Posterior vena cava (tissue), 2 donors: ENCODE measurements at places on chromosomes 12 and 14.
A peak's percentile ranks its signal among the peaks of the same experiment; 100 is the strongest.

GRCh38 chr12:76024942-76025600, 6.5 kb downstream of the PHLDA1 start:
- no peak for DNase-seq

DNA sequence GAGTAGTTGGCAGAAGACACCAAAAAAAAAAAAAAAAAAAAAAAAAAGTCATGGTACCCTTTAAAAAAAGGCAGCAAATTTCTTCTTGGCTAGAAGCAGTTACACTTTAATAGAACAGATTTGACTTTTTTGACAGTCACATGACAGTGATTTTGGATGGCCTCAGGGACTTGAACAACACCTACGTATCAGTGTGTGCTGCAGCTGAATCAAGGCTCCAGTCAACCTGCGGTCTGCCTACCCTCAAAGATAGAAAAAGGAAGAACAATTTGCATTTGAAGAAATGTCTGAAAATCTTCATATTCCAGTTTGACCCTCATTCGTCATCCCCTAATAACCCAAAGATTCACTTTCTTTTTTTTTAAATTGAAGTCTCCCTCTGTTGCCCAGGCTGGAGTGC, 53.9 kb downstream of the MDM2 start:
- no peak for DNase-seq

- peak; percentile 65 for DNase-seq
Measured at GRCh38 chr12:132364348-132364902, 35.0 kb upstream of the GALNT9 start.

- no peak for DNase-seq
Measured at GRCh38 chr14:79656496-79656895, 554.8 kb downstream of the DIO2 start.

DNA sequence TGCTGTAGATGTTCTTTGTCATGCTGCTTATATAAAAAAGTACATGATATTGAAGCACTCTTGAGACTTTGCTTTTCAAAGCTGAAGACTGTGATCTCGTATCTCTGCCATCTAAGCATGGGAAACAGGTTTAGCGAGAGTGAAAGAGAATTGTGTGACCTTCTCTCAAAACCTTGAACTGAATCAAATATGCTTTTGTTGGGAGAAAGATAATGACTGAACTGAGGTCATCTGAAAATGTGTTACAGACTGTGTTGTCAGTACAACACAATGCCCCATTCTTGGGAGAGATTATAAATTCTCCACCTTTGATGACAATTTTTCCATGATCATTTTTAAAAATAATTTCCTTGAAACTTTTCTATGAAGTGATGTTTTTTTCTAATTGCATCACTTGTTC, 272.1 kb upstream of the SEL1L start:
- DNase-seq: no peak

DNA sequence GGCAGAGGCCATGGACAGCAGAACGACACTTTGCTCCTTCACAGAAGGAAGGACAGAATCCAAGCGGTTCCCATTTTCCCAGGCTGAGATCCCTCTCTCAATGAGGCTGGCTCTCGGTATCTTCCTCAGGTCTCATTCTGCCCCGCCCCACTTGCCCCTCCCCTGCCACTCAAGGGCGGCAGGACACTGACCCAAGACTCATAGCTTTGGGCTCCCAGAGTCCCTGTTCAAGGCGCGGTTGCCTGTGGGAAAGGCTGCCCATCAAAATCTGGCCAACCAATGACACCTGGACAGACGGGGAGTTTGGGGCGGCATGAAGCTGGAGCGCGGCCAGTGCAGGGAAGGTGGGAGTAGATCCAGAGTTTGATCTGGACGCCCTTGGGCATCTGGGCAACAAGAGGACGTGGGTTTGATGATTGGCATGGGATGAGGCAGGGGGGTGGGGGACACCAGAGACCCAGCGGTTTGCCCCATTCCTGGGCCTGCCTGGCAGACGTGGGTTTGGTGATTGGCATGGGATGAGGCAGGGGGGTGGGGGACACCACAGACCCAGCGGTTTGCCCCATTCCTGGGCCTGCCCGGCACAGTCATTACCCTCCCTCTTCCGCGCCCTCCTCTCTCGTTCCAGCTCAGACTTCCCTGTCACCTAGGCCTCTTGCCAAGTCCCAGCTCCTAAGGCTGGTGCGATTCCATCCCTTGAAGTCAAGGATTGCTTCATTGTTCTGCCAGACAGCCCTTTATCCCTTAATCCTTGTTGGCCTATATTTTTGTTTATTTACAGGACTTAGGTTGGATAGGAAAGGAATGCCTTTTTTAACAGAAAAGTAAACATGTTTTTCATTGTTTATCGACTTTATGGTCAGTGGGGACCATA, 92.1 kb downstream of the NINJ2 start:
- peak; percentile 91 for DNase-seq

DNA sequence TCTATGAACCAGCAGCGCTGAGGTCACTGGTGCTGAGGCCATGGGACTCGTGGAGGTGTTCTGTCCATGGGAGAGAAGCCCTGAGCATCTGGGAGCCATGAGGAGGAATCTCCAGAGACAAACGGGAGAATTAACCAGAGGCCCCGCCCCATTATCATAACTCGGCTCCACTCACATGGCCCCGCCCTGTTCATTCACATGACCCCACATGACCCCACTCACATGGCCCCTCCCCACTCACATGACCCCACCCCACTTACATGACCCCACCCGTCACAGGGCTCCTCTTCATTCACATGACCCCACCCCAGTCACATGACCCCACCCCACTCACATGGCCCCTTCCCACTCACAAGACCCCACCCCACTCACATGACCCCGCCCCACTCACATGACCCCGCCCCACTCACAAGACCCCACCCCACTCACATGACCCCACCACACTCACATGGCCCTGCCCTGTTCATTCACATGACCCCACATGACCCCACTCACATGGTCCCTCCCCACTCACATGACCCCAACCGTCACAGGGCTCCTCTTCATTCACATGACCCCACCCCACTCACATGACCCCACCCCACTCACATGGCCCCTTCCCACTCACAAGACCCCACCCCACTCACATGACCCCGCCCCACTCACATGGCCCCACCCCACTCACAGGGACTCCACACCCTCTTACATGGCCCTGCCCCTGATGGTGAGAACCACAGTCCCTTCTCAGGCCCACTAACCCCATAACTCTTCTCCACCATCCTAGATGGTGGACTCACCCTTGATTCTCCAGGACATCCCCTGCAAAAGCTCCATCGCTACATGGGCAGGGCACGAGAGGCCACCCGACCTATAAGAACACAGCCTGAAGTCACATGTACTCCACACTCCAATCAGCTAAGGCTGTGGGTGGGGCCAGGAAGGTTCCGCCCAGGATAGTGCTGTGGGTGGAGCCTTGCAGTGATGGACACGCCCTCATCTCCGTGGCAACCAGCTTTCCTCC, 151.1 kb upstream of the SFSWAP start:
- no peak for DNase-seq

DNA sequence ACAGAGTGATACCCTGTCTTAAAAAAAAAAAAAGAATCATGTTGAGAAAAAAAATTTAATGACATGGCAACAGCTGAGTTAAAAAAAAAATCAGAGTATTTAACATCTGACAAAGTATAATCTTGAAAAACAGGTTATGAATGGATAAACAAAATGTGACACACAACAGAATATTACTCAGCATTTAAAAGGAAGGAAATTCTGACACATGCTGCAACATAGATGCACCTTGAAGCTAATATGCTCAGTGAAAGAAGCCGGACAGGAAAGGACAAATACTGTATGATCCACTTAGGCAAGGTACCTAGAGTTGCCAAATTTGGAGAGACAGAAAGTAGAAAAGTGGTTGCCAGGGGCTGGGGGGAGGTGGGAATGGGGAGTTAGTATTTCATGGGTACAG, 19.4 kb upstream of the EIF2B2 start:
- no peak for DNase-seq

- no peak for DNase-seq
Measured at GRCh38 chr12:112126000-112126438, 659 bp downstream of the TRAFD1 start.

DNA sequence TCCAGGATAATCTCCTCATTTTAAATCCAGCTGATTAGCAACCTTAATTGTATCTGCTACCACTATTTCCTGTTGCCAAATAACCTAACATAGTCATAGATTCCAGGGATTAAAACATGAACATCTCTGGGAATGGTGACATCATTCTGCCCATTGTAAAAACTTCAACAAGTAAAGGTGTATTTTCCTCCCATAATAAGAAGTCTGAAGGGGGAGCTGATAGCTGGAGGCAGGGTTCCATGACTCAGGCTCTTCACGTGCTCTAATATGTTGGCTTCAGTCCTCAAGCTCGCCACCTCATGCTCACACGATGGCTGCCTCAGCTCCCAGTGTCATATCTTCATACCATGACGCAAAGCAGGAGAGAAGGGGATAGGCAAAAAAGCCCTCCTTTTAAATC, 172.0 kb upstream of the VASH1 start:
- DNase-seq: no peak

GRCh38 chr12:51246254-51246853, 7.7 kb downstream of the DAZAP2 start:
- DNase-seq: no peak

- no peak for DNase-seq
Measured at GRCh38 chr12:77996670-77997069, 166.0 kb downstream of the NAV3 start.

DNA sequence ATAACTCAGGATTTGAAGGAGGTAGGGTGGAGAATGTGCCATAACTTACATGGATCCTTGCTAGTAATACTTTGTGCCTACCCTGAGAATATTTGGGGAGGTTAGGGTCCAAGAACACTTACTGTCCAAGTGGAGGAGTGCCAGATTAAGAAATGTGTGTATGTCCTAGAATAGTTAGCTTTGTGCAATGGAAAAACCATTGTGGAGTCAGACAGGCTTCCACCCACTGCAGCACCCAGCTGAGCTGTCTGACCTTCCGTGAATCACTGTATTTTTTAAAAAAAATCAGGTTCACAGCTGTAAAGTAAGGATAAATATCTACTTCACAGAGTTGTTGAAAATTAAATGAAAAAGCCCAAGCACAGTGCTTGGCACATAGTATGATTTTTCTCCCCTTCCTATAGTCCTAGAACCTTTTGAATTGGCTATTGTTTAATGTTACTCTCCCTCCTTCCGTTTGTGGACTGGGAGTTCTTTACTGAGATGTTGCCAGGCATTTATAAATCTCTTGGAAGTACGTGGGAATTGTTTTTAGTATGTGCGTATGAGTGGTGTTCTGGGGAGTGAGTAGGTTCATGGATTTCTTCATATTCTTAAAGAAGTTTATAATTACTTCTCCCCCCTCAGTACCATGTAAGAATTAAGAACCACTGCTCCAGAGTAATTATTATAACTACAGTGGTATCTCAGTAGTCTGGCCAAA, 9.2 kb downstream of the RAB21 start:
- DNase-seq: no peak

- peak; percentile 92 for DNase-seq
Measured at GRCh38 chr12:10153271-10154144, 18.4 kb downstream of the OLR1 start.

DNA sequence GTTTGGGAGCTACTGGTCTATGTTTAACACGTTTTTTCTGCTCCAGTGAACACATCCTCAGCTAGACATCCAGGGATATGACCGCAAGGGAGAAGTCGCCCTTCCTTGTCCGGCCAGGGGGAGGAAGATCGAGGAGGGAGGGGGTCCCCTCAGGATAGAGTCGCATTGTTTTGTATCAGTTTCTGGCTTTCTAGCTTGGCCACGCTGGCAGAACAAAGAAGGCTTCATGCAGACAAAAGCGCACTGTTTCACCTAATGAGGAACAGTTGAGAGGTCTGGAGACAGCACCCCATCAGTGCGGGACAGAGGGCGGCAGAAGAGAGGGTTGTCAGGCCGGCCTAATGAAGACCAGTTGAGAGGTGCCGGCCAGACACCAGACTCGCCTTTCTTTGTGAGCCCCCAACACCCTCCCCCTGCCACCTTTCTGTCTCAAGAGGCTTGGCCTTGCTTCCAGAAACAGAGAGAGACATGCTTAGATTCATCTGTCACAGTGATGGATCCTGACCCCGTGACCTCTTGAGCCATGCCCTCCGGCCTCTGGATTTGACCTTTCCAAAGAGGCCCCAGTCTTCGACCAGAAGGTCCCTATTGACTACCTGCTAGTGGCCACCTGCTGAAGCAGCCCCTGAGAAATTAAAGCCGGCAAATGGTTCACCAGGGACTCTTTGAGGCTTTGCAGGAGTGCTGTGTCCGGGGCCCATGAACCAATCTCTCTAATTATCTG, 254.7 kb upstream of the TBX3 start:
- DNase-seq: no peak

- DNase-seq: no peak
Measured at GRCh38 chr12:115708801-115709200, 568.7 kb downstream of the MED13L start.

DNA sequence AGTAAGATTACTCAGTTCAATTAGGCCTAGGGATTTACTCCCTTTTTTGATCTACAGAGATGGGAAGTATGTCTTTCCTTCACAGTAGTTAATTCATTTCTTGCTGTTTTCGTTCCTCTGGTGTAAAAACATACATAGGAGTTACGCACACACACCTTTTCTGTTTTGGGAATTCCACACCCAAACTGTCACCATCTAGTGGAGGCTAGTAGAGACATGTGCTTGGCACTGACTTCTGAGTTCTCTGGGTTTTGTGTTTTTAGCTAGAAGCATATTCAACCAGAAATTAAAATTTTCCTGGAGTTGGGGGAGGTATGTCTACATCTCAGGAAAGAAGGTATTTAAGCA, 1.4 kb downstream of the SUSD6 start:
- no peak for DNase-seq
